ENCODE measurements at places on chromosomes 16 and 17.

DNA sequence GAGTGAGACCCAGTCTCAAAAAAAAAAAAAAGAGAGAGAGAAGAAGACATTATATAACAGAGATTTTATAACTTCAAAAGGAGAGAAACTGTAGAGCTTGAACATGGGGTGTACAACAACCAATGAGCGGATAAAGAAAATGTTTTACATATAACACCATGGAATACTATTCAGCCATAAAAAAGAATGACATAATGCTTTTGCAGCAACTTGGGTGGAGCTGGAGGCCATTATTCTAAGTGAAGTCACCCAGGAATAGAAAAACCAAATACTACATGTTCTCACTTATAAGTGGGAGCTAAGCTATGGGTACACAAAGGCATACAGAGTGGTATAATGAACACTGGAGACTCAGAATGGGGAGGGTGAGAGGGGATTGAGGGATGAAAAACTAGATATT lies 61.1 kb downstream of the CHD9NB start:
- no peak for DNase-seq

DNA sequence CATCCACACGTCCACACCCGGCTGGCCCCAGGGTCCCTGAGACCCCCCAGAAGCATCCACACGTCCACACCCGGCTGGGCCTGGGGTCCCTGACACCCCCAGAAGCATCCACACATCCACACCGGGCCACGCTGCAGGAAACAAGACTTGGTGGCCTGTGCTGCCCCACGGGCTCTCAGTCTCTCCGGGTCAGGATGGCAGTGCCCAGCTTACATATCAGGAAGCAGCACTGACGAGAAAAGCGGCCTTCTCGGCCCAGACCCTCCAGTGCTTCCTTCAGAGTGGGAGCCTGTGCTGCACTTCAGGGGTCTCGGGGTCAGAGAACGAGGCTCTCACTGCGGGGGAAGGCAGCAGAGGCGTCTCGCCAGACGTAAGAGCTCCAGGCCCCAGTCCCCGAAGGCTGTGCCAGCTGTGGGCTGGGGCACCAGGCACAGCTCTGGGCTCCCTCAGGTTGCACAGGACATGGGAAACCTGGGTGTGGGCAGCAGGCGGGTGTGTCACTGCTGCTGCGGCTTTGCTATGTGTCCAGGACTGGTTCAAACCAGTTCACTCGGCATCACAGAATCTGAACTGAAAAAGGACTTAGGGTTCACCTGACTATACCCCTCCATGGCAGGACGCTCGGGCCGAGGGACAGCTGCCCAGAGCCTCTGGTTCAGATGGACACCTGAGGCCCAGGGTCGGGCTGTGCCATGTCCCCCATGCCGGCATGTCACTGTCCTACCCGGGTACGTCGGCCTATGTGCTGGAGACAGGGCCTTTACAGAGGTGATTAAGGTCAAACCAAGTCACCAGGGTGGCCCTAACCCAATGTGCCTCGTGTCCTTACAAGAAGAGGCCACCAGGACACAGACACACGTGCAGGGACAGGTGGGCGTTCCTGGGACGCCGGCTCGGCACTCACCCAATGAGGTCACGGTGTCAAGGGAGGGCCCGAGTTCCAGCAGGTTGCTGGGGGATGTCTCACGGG lies 40.2 kb upstream of the CHMP6 start:
- no peak for DNase-seq

GRCh38 chr17:11023639-11024479 lies 186.0 kb upstream of the PIRT start:
- DNase-seq: no peak

DNA sequence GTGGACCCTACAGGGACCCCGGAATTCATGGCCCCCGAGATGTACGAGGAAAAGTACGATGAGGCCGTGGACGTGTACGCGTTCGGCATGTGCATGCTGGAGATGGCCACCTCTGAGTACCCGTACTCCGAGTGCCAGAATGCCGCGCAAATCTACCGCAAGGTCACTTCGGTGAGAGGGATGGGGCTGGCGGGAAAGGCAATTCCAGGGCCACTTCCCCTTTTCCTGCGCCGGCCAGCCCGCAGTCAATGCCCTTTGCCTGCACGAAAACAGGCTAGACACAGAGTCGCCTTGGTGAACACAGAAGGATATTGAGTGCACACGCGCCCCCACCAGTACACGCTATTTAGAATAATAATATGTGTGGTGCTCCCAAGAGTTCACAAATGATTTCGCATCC lies 4.0 kb downstream of the WNK4 start:
- DNase-seq: no peak

DNA sequence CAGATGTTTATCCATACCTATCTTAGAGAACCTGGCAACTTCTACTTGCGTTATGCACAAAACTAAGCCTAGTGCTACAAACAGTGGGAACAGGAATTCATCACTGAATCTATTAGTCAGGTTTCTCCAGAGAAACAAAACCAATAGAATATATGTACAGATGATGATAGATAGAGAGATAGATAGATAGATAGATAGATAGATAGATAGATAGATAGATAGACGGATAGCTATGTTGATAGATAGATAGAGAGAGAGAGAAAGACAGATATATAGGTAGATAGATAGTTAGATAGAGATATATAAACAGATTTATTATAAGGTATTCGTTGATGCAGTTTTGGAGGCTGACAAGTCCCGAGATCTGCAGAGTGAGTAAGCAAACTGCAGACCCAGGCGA lies 495.6 kb downstream of the TMEM114 start:
- no peak for DNase-seq

DNA sequence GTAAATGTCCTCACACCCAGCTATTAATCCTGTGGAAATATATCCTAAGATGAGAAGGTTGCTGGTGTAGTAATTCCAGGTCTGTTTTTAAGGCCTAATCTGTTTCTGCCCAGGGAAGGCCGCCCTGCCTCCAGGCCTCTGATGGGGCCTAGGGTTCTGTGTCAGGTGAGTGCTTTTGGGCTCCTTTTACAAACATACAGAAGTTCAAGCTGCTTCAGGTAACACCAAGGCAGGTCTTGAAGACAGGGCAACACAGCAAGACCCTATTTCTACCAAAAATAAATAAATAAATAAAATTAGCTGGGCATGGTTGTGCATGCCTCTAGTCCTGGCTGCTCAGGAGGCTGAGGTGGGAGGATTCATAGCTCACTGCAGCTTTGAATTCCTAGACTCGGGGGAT lies 9.3 kb downstream of the PPL start:
- no peak for DNase-seq

DNA sequence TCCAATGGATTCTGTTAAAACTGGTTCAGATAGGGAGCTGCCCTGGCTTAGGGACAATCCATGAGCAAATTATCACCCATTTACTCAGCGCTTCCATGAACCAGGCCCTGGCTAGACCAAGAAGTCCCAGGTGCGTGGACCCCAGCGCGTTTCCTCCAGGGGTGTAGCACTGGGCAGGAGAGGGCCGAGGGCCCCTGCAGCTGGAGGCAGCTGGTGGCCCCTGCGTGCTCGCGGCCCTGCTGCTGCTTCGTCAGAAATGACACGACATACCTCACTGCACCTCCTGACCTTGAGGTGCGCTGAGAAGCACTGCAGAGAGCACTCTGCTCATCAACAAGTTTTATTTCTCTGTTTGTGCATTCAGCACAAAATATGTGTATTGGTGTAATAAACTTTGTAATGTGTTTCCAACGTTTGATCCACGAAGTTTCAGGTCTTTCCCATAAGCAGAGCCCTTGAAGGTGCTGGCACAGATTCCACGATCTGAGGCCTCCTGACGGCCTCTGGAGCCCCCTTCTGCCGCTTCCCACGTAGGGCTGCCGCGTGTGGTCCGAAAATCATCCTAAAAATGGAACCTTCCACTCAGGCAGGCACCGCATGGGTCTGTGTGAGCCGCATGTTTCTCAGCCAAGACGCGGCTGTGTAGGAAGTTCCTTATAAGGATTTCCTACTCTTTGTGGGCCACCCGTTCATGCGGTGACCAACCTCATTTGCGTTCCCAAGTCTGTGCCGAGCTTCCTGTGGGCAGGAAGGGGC lies 50.8 kb upstream of the ZCCHC14 start:
- no peak for DNase-seq

DNA sequence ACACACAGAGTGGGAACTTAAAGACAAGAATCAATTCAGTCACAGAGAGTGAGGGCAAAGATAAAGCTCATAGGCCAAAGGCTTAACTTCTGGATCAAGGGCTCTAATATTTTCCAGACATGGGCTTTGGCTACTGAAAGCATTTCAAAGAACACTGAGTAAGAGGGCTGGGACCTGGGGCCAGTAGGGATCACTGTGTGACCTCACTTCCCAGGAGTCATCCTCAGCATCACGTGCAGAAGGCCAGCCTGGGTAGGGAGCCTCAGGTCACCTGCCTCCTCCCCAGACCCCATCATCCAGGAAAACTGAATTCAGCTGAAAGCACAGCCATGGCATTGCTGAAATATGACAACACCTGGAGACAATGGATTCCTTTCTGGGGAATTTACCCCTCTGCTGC lies 163.5 kb downstream of the RAB11FIP4 start:
- DNase-seq: no peak

DNA sequence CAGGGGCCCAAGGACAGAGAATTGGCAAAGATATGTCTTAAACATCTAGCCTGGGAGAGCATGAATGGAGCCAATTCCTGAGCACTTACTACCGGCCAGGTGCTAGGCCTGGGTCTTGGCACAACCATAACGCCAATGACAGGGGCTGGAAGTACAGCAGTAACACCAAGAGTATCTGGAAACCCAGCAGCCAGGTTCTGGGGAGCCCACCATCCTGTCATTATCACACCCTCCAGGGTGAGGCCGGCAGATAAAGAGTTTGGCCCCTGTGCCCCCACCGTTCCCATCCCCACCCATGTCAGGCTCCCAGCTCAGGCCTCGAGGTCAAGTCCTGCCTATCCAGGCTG lies 508 bp upstream of the TMC8 start:
- DNase-seq: no peak

DNA sequence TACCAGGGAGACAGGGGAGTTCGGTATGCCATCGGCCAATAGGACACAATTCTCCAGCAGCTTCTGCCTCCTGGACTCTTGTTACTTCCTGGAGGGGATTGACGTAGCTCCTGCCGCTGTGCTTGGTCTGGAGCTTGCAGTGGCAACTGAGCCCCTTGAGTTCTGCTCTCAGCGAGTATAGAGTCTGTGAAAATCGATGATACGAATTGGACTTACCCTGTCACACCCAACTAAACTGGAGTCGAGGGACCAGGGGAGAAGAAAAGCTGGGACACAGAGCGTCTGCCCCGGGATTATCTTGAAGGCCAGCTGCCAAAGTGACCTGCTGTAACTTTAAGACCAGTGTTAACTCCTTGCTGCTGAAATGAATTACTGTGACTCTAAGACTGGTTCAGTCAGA lies 22.2 kb downstream of the SEC14L1 start:
- no peak for DNase-seq

DNA sequence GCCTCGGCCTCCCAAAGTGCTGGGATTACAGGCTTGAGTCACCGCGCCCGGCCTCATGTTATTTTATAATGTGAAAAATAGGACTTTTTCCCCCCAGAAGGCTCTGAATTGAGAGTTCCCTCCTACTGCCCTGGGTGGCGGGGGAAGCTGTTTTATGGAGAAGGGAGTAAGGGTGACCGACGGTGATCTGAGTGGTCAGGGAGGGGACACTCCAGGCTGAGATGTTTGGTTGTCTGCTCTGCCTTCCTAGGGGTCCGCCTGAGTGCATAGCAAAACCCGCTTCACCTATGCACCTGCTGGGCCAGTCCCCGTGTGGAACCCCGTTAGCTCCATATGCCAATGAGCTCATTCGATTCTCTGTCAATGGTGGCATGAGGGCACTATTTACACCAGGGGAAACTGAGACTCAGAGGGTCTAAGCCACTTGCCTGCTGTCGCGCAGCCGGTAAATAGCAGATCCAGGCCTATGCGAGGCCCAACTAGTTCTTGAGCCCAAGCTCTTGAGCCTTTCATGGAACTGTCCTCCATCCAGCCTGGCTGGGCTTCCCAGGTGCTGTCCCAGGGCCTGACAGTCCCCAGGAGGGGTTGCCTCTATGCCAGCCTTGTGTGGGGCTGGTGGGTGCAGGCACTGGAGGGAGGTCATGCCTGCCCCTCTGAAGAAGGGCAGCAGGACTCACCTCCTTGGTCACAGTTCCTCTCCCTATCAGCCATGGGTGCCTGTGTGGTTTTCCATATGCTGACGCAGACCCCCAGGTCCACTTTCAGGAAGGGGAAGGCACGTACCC lies 1.7 kb upstream of the GJD3 start:
- no peak for DNase-seq

- no peak for DNase-seq
Measured at GRCh38 chr16:53768593-53768992, 64.6 kb downstream of the FTO start.

DNA sequence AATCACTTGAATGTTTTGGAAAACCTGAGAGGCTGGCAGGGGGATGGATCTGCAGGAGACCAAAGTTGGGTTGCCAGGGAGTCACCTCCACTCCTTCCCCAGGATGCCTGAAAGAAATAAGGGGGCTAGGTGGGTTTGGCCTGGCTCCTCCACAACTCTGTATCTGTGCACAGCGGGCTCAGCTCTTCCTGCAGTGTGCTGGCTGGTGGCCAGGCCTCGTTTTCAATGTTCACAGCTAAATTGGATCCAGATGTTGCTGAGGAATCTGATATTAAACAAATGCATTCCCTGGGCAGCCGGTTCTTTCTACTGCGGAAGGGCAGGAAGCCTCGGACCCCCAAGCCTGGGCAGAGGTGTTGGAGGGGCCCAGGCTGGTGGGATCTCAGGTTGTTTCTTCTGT lies 106.2 kb downstream of the N4BP1 start:
- DNase-seq: no peak

All from NCI-H2029 treated with DMSO at 0.1 percent for 48 hours (cell line).